Bronchus fibroblast of lung (primary cell): ENCODE measurements at places on chromosomes 12 and 14. TPM values are rescaled to one million over a fixed set of nuclear protein-coding genes. Genes with fewer than 3 reads are reported as not detected.

Gene ST8SIA1
- total RNA-seq = 0.89 and 1.5 TPM in 2 replicates

Gene AKAP5
- 0.15 and 0.17 TPM in 2 replicates for total RNA-seq

Gene C12orf54
- not detected in 2 replicates for total RNA-seq

Gene GPRC5D
- not detected in 2 replicates for total RNA-seq

Gene FOXA1
- under 0.01 TPM in 1 of 2 replicates, not detected in the other for total RNA-seq

Gene BEST3
- total RNA-seq = not detected in 2 replicates

Gene MYF6
- 0.45 and 0.50 TPM in 2 replicates for total RNA-seq

Gene CD4
- total RNA-seq = 3.3 and 5.2 TPM in 2 replicates

Gene SMOC1
- total RNA-seq = 1.9 and 2.2 TPM in 2 replicates

Gene TEX22
- under 0.01 TPM in 1 of 2 replicates, not detected in the other for total RNA-seq

Gene RNF212B
- total RNA-seq = not detected in 2 replicates

Gene SERPINA10
- not detected in 2 replicates for total RNA-seq

Gene CS
- 123 and 126 TPM in 2 replicates for total RNA-seq

Gene MRPL52
- total RNA-seq = 146 and 245 TPM in 2 replicates

Gene TAS2R14
- 0.15 and 1.0 TPM in 2 replicates for total RNA-seq

Gene TSHR
- total RNA-seq = not detected in 2 replicates

Gene RIPK3
- 0.45 and 0.84 TPM in 2 replicates for total RNA-seq

Gene DHH
- total RNA-seq = not detected in 2 replicates

Gene GON7
- total RNA-seq = 9.7 and 15.6 TPM in 2 replicates

Gene GALNT16
- total RNA-seq = 0.17 and 0.45 TPM in 2 replicates

Gene WSCD2
- total RNA-seq = not detected in 2 replicates
